ENCODE measurements at places on chromosomes 11 and 22. TPM values are rescaled to one million over a fixed set of nuclear protein-coding genes. Genes with fewer than 3 reads are reported as not detected.

DNA sequence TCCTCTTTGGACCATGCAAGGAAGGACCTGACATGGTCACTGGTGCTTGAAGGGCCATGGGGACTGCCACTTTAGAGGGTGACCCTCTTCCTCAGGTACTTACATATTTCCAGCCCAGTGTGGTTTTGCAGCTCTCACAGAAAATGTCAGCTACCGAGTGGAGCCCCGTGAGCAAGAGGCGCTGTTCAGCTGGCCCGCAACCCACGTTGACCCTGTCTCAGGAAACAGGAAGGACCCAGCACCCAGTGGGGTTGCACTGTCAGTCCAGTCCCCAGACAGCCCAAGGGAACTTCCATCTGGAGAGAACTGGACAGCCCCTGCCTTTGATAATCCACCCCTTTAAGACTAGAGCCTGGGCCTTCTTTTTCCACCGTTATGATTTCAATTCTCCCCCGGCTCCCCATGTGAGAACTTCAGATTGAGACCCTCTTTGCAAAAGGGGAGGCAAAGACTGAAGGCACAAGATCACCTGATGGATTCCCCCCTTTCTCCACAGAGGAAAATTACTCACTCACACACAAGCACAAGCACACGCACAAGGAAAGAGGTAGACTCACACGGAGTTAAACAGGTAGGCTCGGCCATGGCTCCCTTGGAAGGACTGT is 3.4 kb downstream of the YPEL4 start:
- DNase-seq: no peak

- DNase-seq: no peak
Observed at GRCh38 chr22:33389936-33390335, 331.8 kb upstream of the SYN3 start.

DNA sequence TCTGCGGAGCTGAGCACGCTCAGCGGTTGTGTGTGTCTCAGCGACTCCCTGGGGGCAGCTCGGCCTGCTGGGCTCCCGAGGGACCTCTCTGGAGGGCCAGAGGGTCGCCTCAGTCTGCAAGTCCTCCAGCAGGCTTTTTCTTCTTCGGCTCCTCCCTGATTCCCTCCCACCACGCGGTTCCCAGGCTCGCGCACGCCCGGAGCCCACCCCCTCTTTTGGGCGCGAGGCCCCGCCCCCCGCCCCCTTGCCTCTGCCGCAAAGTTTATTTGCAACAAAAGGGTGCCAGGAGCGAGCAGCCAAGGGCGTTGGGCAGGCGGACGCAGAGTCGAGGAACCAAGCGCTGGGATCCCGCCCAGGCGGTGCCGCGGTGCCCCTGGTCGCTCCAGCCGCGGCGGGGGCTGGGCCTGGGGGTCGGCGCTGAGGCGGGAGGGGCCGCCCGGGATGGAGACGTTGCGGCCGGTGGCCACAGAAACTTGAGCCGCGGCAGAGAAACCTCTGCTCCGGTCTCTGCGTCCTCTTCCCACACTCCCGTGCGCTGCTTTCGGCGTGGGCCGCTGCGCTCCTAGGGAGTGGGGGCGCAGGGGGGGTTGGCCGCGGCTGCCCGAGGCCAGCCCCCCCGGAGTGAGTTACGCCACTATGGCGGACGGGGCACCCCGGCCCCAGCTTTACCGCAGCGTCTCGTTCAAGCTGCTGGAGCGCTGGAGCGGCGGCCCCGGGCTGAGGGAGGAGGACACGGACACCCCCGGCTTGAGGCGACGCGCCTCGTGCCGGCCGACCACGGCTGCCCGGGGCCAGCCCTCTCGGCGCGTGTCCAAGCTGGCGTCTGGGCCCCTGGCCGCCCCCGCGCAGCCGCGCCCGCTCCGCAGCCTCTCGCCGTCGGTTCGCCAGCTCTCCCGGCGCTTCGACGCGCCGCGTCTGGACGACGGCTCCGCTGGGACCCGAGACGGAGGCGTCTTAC is at the start of gene ARHGEF17:
ARHGEF17 (plus strand) TSS at position 274 of the 958 bp plus-strand sequence; CDS start at position 637, 363 bp downstream.
- DNase-seq: peak; percentile 19

DNA sequence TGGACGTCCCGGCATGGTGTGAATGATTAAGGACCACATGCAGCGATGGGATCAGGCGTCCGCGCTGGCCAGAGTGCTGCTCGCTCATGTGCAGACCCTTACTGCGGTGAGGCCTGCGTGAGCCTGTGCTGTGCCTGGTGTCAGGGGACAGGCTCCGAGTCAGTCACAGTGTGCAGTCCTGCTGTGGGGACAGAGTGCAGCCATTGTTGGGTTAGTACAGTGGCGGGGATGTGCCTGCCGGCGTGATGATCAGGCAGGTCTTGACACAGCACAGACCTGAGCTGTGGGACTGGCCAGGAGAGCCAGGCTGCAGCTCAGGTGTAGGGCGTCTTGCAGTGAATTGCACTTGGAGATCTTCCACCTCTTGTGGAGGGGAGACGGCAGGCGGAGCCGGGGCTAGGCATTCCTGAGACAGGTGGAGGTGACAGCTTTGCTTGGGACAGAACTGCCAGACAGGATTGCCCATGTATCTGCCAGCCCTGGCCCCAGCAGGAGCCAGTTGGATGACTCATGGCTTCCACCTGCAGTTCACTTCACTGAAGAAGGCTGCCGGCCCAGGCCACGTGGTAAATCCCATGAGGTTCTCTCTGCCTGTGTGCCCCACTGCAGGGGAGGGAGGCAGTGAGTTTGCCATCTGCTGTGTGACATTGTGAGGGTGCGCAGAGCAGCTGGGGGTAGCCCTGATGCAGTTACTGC is 17.3 kb downstream of the TRMU start:
- DNase-seq: no peak

DNA sequence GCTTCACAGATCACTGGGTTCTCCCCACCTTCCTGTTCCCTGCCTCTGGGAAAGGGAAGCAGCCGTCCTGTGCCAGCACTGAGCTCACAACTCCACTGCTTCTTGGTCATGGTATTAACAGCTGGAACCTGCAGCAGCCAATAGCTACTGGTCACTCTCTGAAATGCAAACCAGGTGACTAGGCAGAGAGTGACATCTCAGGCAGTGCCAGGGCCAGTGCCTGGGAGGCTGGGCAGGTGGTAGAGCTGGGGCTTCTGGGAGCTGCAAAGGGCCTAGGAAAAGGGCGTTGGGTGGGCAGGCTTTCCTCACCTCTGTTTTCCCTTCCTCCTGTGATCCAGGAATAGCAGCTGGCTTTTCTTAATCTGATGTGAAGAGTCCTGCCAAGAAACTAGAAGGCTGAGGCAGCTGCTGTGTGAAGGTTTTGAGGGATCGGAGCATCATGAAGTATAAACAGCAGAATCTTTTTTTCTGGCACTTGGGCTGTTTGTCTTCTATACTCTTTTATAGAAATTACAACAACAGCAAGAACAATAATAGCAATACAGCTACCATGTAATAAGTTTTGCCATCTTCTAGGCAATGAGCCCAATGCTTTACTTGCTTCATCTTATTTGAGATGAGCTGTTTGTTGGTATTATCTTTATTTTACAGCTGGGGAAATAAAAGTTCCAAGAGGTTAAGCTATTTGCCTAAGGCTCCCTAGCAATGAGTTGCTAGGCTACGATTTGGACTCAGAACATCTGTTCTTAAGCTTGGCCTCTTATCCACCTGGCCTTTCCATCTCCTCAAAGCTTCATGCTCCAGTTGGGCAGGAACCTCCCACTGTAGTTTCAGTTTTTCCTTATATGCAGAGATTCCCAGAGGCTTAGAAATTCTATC is 22.0 kb upstream of the CD44 start:
- DNase-seq: no peak

DNA sequence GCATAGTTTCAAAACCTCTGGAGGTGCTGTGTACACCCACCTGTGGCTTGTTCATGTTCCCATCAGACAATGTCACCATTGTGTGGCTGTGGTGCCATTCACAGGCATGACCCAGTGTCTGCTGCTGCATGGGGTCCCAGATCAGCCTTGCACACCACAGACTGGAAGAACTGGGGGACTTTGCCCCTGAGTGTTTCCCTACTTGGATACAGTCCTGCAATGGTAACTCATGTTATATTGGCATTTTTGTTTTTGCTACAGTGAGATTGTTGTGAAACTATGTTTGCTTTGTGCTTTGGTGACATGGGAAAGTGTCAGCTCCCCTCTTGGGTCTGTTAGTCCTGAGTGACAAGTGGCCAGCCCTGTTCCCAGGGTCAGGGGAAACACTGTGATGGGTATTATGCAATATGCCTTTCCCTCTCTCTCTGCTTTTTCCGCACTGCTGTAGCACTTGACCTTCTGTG is 108.8 kb downstream of the NAV2 start:
- DNase-seq: no peak

DNA sequence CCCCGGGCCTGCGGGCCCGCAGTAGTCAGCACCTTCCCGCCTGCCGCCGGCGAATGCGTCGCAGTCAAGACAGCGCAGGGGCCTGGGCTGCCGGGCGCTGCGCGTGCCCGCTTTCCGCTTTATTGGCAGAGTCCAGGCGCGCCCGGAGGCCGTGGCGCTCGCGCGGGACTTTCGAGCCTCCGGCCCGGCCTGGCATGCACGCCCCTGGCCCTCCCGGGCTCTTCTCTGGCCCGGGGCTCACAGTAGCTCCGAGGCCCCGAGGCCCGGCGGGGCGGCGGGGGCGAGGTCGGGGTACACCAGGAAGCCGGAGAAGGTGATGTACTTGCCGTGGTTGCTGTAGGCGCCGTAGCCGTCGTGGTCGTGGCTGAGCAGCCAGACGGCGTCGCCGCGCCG is 3.1 kb downstream of the FAM180B start:
- no peak for DNase-seq

DNA sequence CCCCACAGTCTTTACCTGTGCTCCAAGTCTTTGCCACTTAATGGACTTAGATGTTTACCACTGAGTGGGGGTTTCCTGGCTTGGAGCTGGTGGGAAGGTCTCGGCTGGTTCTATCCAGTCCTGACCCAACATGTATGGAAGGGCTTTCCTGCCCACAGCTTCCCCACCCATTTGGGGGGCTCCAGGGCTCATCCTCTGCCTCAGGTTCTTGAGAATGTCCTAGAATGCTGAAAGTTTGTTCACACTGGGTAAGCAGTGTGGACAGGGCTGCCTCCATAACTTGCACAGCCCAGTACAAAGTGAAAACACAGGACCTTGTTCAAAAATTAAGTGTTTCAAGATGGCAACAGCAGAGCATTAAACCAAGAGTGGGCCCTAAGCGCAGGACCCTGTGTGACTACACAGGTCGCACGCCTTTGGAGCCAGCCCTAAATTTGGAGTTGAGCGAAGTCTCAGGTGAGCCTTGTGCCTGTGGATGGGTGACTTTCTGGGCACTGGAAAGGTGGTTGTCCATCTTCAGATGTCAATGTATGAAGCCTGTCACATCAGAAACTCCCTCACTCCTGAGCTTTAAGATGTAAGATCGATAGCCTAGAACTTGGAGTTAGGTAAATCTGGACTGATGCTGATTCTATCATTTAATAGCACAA is 72.7 kb upstream of the NARS2 start:
- no peak for DNase-seq

- no peak for DNase-seq
Observed at GRCh38 chr11:17861036-17861755, 126.6 kb downstream of the KCNC1 start.

DNA sequence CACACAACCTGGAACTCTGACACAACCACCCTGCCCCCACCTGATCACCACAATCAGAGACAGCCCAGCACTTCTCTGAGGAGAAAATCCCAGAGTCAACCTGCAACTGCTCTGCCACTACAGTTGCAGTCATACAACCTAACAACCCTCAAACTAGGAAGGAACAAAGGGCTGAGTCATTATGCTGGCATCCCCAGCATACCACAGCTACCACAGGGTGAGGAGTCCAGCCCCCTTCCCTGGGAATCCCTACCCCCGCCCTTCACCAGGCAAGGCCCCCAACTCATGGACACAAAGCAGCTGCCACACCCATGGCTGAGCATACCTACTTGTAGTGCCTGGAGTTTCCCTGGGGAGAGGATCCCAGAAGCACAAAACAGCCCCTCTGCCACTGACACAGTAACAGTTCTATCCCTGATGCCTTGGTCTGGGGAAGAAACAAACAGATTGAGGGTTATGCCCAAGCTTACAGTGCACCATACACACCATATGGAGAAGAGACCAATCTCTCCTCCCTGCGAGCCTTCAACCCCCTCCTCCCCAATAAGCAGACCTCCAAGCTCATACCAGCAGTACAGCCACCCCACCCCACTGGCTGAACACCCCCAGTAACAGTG is 68.5 kb upstream of the C11orf58 start:
- no peak for DNase-seq

GRCh38 chr11:61959114-61959513 is 8.3 kb downstream of the FTH1 start:
- no peak for DNase-seq

DNA sequence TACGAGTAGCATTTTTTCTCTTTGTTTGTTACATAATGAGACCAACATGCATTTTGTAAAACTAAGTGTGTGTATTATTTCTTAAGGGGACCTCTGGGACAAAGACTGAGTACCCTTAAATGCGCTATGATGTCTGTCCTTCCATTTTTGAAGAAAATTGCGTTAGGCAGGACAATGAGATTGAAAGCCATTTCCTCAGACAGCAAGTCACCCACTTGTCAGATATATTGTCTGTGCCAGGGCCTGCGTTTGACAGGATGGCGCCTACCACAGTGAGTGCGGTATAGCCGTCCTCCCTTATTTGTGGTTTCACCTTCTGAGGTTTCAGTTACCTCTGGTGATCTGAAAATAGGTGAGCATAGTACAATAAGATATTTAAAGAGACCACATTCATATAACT is 2.2 kb downstream of the AP2A2 start:
- no peak for DNase-seq

- DNase-seq: no peak
Observed at GRCh38 chr22:30947816-30948454, 20.6 kb downstream of the MORC2 start.

GRCh38 chr11:76745561-76746207 is 37.5 kb upstream of the TSKU start:
- DNase-seq: no peak

- no peak for DNase-seq
Observed at GRCh38 chr11:114193730-114194679, 102.2 kb upstream of the NNMT start.

- DNase-seq: no peak
Observed at GRCh38 chr11:84313830-84314359, 1027.7 kb upstream of the CCDC90B start.

NPAS4 gene
- not detected for total RNA-seq

GP1BB gene
- total RNA-seq: not detected

HSPB2 gene
- not detected for total RNA-seq

TLCD5 gene
- 1.7 TPM for total RNA-seq

IGSF9B gene
- 73.6 TPM for total RNA-seq

MS4A12 gene
- not detected for total RNA-seq

LARGE1 gene
- 0.10 TPM for total RNA-seq

LZTR1 gene
- total RNA-seq: 87.5 TPM

ARHGAP20 gene
- total RNA-seq: not detected

Measured in activated T-helper 1 cell treated with anti-CD3 and anti-CD28 coated beads, Interleukin-12 subunit alpha, Interleukin-12 subunit beta, Interleukin-2, Interleukin-4 antibody, amounts not matched to agents 30 ng/mL and 10 ng/mL and 1 ng/mL, durations not matched to agents 14 hours and 24 hours and 36 hours (primary cell).